ENCODE measurements at places on chromosomes 5 and 9. TPM values are rescaled to one million over a fixed set of nuclear protein-coding genes. Genes with fewer than 3 reads are reported as not detected.

The ASB6 gene
- total RNA-seq, result 8.9 TPM

The NMUR2 gene
- not detected for total RNA-seq

The ARHGAP26 gene
- total RNA-seq, result 12.0 TPM

- H3K27ac ChIP-seq, result no peak overlapping the region
- no peaks in the 10 kb centered on the region for H3K27me3 ChIP-seq
- no peak for DNase-seq
These were observed 198.5 kb downstream of the SPOCK1 start for GRCh38 chr5:137300411-137301240.

DNA sequence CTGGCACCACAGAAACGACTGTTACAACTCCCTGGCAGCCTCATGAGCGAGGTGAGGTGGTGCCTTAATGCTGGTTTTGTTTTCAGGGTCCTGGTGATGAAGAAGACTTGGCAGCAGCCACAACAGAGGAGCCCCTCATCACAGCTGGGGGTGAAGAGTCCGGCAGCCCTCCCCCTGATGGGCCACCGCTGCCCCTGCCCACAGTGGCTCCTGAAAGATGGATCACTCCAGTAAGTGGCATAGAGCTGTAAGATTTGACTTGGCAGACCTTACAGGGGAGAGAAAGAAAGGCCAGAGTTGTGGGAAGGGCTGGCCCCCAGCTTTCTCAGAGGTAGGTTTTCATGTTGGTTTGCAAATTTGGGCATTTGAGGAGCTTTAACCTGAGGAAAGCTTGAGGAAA, 72.2 kb downstream of the COL15A1 start:
- no peaks in the 10 kb centered on the region for H3K27me3 ChIP-seq
- no peaks in the 10 kb centered on the region for H3K4me1 ChIP-seq
- DNase-seq, result no peak
- no peak overlapping the region for H3K27ac ChIP-seq

GRCh38 chr9:33437898-33438297, 9.5 kb downstream of the AQP3 start:
- H3K27me3 ChIP-seq, result peaks cover 4% of the 10 kb centered on the region
- H3K4me3 ChIP-seq, result no peak overlapping the region
- DNase-seq, result no peak
- no peaks in the 10 kb centered on the region for H3K36me3 ChIP-seq

DNA sequence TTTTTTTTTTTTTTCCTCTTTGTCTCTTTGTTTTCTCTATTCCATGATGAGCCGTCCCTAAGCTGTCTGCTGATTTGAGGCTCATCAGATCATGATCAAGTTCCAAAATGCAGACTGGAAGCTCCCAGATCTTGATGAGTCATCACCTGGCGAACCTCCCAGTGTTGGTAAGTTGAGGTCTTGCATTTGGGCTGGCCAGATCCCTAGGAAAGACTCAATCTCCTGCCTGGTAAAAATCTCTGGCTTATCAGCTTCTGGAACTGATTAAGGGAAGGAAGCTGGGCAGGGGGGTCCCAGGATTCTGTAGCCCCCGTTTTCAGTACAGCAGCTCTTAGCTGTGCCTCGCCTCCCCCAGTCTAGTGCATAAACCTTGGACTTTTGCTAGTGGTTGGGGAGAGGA, 69.0 kb downstream of the TSPAN17 start:
- DNase-seq, result no peak
- no peak overlapping the region for H3K4me3 ChIP-seq
- no peaks in the 10 kb centered on the region for H3K4me1 ChIP-seq
- H3K36me3 ChIP-seq, result no peaks in the 10 kb centered on the region
- peaks cover 16% of the 10 kb centered on the region for H3K27me3 ChIP-seq
- no peak overlapping the region for H3K27ac ChIP-seq

DNA sequence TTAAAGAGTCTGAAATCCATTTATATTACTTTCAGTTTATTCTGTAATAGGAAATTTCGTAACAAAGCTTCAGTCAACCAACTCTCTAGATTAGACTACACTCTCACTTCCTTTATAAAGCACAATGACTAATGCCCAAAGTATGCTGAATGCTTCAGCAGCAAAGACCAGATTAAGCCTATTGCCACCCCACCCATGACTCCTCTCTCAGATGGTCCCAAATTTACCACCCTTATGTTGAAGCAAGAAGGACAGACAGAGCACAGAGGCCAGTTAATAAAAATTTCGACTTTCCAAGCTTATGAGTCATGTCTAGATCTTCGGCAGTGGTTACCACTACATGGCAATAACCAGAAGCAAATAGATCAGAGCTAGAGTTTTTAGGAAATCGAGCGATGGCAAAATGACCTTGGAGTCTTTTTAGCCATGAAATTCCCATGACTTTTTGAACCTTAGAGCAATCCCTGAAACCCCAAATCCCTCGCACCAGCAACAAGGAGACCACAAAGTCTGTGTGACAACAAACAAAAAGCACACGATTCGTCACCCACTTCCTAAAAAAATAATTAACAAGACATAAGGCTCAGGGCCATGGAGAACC, 287.8 kb upstream of the RASA1 start:
- H3K27me3 ChIP-seq, result no peaks in the 10 kb centered on the region
- H3K36me3 ChIP-seq, result no peaks in the 10 kb centered on the region
- H3K27ac ChIP-seq, result no peak overlapping the region
- DNase-seq, result no peak

- DNase-seq, result no peak
- H3K4me1 ChIP-seq, result no peaks in the 10 kb centered on the region
- H3K36me3 ChIP-seq, result no peaks in the 10 kb centered on the region
- no peaks in the 10 kb centered on the region for H3K27me3 ChIP-seq
- no peak overlapping the region for H3K27ac ChIP-seq
These were observed 55.2 kb upstream of the DIRAS2 start for GRCh38 chr9:90697808-90698207.

DNA sequence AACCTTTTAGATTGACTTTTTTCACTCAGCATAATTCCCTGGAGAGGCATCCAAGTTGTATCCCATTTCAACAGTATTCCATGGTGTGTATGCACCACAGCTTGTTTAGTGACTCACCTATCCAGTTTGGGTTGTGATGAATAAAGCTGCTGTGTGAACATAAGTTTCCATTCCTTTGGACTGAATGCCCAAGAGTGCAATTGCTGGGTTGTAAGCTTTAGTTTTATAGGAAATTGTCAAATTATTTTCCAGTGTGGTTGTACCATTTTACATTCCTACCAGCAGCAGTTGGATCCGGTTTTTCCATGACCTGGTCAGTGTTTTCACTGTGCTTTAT, 60.9 kb upstream of the TMED7 start:
- H3K36me3 ChIP-seq, result no peaks in the 10 kb centered on the region
- no peaks in the 10 kb centered on the region for H3K4me1 ChIP-seq
- no peak overlapping the region for H3K27ac ChIP-seq
- DNase-seq, result no peak
